NCI-H1436 treated with DMSO at 0.1 percent for 48 hours (cell line): ENCODE measurements at places on chromosomes 1 and 21.

DNA sequence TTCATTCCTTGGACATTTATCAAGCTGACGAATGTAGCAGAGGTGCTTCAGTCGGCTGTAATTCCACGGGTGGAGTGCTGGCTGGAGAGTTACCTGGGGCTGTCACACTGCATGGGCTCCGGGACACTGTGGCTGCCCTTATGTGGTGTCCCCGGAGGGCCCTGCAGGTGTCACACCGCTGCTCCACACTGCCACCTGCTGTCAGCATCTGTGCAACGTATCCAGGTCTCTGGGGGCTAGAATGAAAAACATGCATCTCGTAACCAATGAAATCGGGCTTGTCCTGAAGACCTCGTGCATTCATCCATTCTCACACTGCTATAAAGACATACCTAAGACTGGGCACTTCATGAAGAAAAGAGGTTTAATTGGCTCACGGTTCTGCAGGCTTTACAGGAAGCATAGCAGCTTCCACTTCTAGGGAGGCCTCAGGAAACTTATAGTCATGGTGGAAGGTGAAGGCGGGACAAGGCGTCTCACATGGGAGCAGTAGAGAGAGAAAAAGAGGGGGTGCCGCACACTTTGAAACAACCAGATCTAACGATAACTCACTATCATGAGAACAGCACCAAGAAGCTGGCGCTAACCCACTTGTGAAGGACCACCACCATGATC is 46.7 kb upstream of the PCBP3 start:
- DNase-seq = no peak

DNA sequence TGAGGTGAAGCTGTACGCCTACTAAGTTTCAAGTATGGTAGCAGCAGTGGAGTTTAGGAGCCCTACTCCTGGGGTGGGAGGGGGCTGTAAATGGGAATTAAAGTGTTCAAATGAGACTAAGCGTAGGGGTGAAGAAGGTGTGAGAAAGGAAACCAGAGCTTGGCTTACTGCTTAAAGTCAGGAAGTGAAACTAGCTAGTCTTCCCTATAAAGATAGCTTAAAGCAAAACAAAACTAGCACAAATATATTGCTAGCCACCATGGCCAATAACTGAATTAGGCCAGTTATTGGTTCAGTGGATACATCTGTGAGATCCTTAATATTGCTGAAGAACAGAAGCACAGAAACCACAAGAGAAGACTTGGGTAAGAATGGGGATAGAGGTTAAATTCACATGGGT is 492.2 kb upstream of the PKN2 start:
- no peak for DNase-seq

GRCh38 chr1:97365026-97365425 is 555.8 kb downstream of the DPYD start:
- DNase-seq = no peak

- no peak for DNase-seq
Observed at GRCh38 chr1:173616859-173617258, 14.0 kb upstream of the SLC9C2 start.

- no peak for DNase-seq
Observed at GRCh38 chr1:13820456-13820855, 120.5 kb downstream of the PRDM2 start.
